Left renal cortex interstitium (tissue), 4 donors: ENCODE measurements at places on chromosomes 7 and 10.

GRCh38 chr10:44757551-44758205 lies 153.5 kb upstream of the TMEM72 start:
- no peak for DNase-seq

GRCh38 chr10:48697821-48698764 lies 13.4 kb downstream of the WDFY4 start:
- no peak for DNase-seq

GRCh38 chr7:111639934-111640333 lies 77.6 kb upstream of the IMMP2L start:
- no peak for DNase-seq

DNA sequence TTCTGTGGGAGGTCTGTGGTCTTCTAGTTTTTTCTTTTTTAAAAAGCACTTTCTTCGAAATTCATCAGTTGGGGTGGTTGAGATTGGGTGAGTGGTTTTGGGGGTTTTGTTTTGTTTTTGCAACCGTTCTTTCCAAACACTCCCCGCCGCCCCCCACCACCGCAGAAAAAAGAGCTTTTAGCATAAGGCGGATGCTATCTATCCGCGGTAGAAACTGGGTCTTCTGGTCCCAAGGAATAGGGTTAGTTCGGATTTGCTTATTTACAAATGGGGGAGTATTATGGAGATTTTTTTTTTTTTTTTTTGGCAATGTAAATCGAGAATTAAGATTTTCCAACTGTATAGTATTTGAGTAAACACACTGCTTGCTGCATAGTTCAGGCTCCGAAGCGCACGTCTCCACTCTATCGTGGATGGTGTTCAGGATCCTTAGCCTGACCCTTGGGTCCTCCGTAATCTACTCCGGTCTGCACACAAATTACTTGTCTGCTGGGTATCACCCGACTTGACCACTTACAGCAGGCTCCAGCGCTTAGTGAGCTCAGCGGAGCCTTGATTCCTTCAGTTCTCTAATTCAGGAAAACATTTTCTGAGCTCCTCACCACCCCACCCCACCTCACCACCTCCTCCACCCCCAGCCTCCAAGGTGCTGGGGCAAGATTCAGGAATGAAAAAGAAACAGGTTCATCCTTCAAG lies 757 bp upstream of the NRCAM start:
- DNase-seq, result no peak

DNA sequence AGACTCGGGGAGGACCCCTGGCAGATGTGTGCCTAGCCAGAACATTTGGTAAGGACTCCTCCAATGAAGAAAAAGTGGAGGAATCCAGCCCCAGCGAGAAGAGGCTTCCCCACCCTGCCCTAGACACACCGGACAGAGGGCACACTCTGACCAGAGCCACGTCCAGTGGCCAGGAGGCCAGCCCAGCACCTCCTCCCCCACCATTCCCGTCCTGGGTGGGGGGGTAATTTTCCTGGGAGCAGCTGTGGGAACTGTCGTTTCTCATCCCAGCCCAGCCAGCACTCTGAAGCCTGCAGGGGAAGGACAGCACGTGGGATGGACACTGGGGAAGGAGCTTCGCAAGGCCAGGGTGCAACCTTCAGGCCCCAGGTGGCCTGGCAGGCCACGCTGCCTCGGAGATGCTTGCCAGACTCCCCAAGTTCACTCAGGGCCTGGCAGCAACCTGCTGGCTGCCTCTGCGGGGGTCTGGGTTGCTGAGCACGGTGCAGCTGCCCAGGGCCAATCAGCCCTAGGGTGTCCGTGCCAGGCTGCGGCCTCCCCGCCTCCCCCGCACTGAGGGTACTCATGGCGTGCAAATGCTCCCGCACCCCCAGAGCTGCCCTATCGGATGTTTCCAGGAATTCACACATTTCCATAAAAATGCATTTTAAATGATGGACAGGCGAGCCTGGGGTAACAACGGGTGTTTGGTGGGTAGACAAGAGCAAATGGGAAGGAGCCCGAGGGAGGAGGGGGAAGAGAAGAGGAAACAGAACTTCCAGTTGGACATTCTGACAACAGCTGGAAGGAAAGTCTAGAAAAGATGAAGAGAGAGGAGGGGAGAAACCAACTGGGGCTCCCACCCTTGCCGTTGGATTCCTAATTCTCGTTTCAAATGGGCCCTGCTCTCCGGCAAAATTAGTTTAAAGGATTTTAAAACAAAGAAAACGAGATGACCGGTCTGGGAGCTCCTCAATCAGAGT lies 1.9 kb upstream of the EN2 start:
- DNase-seq, result no peak

DNA sequence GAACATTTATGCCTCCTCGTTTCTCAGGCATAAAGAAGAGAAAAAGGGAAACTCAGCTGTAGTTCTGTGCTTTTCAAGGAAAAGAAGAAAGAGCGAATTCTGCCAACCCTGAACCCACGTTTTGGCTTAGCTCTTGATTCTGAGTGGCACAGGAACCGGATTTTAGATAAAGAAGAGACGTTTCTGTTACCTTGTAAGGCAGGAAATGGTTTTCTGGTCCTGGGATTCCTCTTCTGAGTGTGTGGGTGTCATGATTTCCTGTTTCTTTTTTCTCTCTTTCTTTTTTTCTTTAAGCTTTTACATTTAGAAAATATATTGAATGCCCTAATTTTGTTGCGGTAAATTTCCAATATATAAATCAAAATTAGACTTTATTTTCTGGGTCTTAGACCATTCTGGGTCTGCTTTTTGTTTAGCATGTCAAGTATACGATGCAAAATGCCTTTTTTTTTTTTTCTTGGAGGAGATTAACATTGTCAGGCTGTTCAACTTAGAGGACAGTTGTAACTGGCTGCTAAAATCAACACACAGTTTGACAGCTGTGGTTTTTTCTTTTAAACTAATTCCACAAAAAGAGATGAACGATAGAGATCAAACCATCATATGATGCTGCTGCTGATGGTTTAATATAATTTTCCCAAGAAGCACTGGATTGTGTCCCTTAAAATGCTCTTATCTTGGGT lies 190.8 kb downstream of the GATA3 start:
- DNase-seq, result no peak

DNA sequence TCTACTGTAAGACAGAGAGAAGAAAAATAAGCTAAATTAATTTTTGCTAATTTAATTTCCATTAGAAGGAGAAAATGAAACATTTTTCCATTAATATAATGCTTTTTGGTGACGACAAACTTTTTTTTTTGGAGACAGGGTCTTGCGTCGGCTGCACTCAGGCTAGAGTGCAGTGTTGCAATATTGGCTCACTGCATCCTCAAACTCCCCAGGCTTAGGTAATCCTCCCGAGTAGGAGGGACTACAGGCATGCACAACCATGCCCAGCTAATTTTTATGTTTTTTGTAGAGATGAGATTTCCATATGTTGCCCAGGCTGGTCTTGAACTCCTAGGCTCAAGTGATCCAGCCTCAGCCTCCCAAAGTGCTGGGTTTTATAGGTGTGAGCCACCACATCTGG lies 229.8 kb upstream of the LRRN3 start:
- DNase-seq, result no peak

DNA sequence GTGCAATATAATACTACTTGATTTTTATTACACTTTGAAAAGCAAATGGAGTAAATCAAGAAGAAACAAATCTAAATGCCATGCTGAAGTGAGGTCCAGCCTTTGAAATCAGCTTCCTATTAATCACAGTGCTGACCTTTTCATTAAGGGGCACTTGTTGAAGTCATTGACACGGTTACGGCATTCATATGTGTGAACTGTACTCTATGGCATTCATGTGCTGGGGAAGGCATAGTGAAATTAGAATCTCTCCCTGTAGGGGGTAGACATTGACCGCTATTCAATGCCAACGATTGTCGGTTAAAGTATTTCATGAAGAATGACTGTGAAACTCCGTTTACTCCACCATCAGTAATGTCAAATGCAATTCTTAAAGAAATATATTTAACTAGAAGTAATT lies 296.1 kb upstream of the SEMA3A start:
- DNase-seq, result no peak

DNA sequence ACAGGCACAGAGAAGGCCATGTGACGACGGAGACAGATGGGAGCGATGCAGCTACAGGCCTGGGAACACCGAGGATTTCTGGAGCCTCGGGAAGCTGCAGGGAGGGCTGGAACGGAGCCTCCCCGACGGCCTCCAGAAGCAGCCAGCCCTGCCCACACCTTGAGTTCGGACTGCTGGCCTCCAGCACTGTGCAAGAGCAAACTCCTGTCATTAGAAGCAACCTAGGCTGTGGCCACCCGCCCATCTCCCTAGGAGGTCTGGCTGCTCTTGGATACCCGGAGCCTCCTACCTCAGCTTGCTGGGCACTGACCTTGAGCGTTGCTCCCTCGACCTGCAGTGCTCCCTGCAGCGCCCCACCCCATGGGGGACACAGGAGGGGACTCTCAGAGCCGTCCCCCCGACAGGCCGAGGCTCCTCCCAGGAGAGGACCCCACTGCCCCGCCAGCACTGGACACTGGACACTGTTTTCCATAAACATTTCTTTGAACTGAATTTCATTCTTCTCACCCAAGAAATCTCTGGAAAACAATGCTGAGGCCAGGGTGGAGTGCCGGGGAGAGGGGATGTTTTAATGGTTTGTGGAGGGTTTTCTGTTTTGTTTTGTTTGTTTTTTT lies 22.5 kb upstream of the TNRC18 start:
- no peak for DNase-seq

- DNase-seq, result no peak
These were observed 891 bp upstream of the WAPL start for GRCh38 chr10:86522510-86522855.

GRCh38 chr10:13356392-13356791 lies 8.3 kb upstream of the SEPHS1 start:
- no peak for DNase-seq

GRCh38 chr10:132487241-132488135 lies 50.1 kb upstream of the INPP5A start:
- no peak for DNase-seq

GRCh38 chr10:2047679-2048078 lies 310.4 kb upstream of the ADARB2 start:
- no peak for DNase-seq

GRCh38 chr7:2044883-2045471 lies 187.8 kb downstream of the MAD1L1 start:
- no peak for DNase-seq

GRCh38 chr10:70952401-70952800 lies 64.0 kb upstream of the PCBD1 start:
- DNase-seq, result no peak

GRCh38 chr7:7188091-7188490 lies 5.7 kb downstream of the C1GALT1 start:
- no peak for DNase-seq

DNA sequence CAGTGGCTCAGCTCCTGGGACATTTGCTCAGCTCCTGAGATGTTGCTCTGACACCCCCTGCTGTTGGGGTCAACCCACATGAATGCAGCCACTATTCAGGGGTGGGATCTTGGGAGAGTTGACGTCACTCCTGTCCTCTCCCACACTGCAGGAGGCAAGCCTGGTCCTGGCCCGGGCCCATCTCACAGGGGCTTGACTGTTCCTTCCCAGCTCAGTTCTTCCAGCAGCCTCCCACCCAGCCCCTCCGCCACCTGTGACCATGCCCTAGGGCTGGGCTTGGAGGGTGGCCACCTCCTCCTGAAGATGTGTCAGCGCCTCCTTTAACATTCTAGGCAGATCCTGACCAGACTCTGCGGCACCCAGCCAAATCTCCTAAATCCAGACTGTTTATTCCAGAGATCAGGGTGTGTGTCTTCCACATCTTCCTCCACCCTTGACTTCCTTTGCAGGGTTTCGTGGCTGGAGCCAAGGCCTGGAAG lies 19.1 kb upstream of the OPALIN start:
- no peak for DNase-seq

- DNase-seq, result no peak
These were observed 31.8 kb downstream of the WDR86 start for GRCh38 chr7:151378011-151378410.

- DNase-seq, result no peak
These were observed 27.1 kb downstream of the SEC61A2 start for GRCh38 chr10:12156367-12157123.
